ENCODE measurements at places on chromosomes 3 and 15.

GRCh38 chr3:50050361-50050760 lies 38.4 kb upstream of the RBM5 start:
- DNase-seq, result no peak

DNA sequence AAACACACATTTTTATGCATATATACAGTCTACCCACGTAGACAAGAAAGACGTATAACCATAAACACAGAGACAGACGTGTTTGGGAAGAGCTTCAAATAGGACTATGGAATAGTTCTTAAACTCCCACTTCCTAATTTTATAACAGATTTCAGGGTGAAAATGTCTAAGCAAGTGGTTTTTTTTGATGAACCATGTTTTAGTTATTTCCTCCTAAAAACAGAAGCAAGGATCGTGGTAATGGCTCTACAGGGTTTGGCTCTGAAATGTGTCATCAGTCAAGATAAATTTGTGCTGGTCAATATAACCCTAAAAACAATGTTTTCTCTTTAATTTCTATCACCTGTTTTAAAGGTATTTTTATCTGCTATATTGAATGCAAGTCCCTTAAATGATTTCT lies 58.2 kb downstream of the FMN1 start:
- peak; percentile 44 for DNase-seq

- DNase-seq, result no peak
Observed at GRCh38 chr15:68391121-68391520, 40.8 kb downstream of the ITGA11 start.

GRCh38 chr15:81425905-81426304 lies 51.9 kb upstream of the TMC3 start:
- no peak for DNase-seq

- DNase-seq, result no peak
Observed at GRCh38 chr3:99429502-99429901, 208.9 kb upstream of the COL8A1 start.

- DNase-seq, result no peak
Observed at GRCh38 chr3:169410430-169410829, 253.1 kb downstream of the MECOM start.

DNA sequence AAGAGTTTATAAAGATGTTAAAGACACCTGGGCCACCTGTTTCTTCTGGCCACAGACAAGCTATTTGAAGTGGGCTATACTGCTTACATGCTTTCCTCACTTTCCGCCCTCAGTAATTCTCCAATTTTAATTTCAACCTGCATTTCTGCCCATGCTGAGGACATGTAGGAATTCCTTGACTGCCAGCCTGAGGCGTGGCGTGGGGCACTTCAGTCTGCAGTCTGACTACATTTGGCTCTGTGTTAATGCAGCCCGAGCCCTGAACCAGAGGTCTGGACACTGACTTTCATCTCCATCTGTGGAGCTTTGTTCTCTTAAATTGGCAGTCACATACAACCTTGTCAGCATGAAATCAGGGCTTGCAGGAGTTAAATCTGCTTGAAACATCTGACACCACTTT lies 8.5 kb downstream of the UQCC5 start:
- DNase-seq, result no peak

DNA sequence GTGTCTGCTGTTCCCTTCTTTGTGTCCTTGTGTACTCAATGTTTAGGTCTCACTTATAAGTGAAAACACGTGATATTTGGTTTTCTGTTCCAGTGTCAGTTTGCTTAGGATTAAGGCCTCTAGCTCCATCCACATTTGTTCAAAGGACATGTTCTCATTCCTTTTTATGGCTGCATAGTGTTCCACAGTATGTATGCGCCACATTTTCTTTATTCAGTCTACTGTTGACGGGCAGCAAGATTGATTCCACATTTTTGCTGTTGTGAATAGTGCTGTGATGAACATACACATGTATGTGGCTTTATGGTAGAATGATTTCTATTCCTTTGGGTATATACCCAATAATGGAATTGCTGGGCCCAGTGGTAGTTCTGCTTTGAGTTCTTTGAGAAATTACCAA lies 122.7 kb upstream of the THBS1 start:
- DNase-seq, result no peak

DNA sequence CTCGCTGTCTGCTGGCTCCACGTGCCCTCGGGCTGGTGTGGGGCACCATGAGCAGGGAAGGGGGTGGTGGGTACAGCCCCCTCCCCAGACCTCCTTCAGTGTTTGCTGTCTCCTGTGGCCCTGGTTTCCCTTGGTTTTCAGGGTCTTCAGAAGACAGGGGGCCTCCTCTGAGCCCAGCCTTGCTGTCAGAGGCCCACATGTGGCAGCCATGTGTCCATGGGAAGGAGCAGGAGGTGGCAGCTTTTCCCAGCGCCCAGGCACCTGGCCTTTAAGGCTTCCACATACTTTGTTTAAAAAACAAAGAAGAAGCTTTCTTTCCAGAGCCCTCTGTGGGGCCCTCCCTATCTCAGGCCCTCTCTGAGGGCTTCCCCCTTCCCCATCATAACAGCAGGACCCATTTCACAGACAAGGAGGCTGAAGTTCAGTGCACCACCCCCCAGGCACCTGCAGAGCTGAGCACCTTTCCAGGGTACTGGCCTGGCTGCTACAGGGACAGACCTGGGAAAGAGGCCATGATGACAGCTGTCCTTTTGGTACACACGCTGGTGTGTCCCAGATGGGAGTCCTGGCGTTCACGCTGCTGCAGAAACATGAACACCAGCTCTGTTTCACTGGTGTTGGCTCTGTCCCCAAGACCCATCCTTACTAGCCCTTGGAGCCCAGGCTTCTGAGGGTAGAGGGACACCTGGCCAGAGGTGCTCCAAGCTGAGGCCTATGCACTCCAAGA lies 73.7 kb downstream of the DNAJB8 start:
- DNase-seq, result no peak

GRCh38 chr3:29072611-29073010 lies 208.3 kb upstream of the RBMS3 start:
- DNase-seq, result no peak

- DNase-seq, result no peak
Observed at GRCh38 chr15:65381445-65382145, 3.8 kb upstream of the IGDCC3 start.

DNA sequence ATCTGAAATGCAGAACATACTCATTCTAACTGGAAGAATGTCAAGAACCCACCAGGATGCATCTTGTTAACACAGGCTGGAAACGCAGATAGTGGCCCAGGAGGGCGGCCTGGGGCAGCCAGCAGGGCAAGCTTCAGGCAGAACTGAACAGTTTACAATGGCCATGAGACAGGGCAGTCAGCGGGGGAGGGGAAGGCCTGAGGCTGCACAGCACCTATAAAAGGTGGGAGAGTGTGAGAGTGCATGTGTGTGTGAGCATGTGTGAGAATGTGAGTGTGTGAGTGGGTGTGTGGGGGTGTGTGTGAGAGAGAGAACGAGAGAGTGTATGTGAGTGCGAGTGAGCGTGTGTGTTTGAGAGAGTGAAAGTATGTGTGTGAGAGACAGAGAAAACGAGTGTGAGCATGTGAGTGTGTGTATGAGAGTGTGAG lies 26.8 kb upstream of the SLCO2A1 start:
- no peak for DNase-seq

GRCh38 chr15:77519540-77519939 lies 98.9 kb downstream of the HMG20A start:
- no peak for DNase-seq

GRCh38 chr3:120101624-120102023 lies 7.4 kb upstream of the GSK3B start:
- DNase-seq, result no peak

GRCh38 chr3:160544844-160545503 lies 20.4 kb downstream of the KPNA4 start:
- no peak for DNase-seq

DNA sequence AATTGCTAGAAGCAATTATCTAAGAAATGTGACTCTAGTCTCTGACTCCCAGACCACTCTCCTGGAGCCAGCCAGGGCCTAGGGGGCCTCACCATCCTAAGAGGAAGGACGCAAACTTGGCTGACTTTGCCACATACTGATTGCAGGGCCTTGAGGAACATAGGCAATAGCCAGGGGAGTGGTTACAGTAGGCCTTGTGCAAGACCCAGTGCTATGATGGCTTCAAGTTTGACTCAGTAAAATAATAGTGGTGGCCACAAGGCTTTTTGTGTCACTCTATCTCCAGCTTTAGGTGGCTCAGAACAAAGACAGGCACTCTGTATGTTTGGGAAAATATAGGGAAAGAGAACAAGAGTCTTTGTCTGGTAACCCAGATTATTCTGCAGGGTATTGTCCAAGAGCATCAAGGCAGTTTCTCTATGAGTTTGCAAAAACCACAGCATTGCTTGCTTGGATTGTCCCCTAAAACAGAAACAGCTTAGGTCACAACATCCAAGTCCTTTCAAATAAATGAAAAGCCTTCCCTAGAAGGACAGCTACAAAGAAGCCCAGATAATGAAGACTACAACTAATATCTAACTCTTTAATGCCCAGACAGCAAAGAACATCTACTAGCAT lies 631.5 kb downstream of the PYDC2 start:
- no peak for DNase-seq

- DNase-seq, result no peak
Observed at GRCh38 chr15:96553006-96553405, 222.5 kb downstream of the NR2F2 start.

GRCh38 chr3:75101329-75102147 lies 487.1 kb upstream of the CNTN3 start:
- no peak for DNase-seq

DNA sequence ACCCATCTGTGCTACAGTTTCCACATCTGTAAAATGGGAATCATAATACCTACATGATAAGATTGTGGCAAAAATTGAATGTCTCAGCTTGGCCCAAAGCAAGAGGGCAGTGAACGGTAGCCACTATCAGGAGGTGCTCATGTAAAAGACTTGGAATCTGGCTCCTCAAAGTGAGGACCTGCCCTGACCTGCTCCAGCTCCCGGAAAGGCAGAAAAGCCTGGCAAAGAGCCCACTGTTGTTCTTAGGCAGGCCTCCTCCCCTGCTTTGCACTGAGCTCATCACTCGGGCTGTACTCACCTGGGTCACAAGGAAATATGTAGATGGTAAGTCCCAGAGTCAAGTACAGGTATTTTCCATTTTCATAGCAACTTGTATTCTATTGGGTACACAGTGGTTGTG lies 250.7 kb upstream of the TBL1XR1 start:
- DNase-seq, result no peak

GRCh38 chr3:197171481-197172067 lies 126.8 kb downstream of the DLG1 start:
- DNase-seq, result no peak

- DNase-seq, result no peak
Observed at GRCh38 chr15:89085289-89085926, 2.8 kb upstream of the ABHD2 start.

DNA sequence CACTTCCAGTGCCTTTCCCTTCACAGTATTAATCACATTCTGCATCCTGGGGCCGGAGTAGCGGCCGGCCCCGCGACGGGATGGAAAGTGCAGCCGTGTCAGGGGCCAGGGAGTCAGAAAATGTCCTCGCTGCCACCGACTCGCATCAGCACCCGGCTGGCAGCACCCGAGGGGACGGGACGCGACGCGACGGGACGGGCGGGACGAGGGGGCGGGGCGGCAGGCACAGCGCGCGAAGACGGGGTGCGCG lies 353 bp downstream of the ATG3 start:
- DNase-seq, result peak; percentile 72

DNA sequence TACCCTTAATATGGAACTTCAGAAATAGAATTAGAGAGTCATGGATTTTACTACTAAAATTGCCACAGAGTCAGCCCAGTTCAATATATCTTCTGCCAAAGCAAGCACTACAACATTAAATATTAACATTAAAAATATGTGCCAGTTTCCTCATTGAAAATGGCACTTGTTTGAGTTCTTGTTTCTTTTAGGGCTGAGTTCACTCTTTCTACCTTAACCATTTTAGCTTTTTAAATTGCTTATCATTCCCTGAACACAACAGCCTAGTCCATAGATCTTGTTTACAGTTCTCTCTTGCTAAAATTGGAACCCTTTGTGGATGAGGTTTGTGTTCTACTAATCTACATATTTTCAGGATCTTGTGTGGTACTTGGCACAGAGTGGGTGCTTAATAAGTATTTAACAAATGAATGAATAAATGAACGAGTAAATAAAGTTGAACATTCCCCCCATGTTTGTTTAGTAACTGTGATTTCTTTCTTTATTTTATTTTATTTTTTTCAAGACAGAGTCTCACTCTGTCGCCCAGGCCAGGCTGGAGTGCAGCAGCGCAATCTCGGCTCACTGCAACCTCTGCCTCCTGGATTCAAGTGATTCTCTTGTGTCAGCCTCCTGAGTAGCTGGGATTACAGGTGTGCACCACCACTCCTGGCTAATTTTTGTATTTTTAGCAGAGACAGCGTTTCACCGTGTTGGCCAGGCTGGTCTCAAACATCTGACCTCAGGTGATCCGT lies 46.0 kb upstream of the SLC7A14 start:
- DNase-seq, result no peak

- DNase-seq, result no peak
Observed at GRCh38 chr3:64266983-64267382, 41.7 kb upstream of the PRICKLE2 start.

GRCh38 chr15:54387799-54388198 lies 409.6 kb downstream of the UNC13C start:
- no peak for DNase-seq
